Inflammatory macrophage treated with lipopolysaccharide for 4 hours (primary cell): ENCODE measurements at places on chromosomes 4 and X.

- no peak for DNase-seq
Observed at GRCh38 chr4:176499518-176499917, 179.8 kb downstream of the SPCS3 start.

- no peak for DNase-seq
Observed at GRCh38 chr4:110798687-110799086, 175.8 kb upstream of the PITX2 start.

- DNase-seq = no peak
Observed at GRCh38 chr4:30696191-30696590, 24.0 kb upstream of the PCDH7 start.

- no peak for DNase-seq
Observed at GRCh38 chr4:109981936-109982335, 69.3 kb downstream of the EGF start.

- no peak for DNase-seq
Observed at GRCh38 chr4:79650217-79650616, 242.2 kb upstream of the GK2 start.

- DNase-seq = no peak
Observed at GRCh38 chrX:118615141-118615540, 112.3 kb upstream of the IL13RA1 start.
